ENCODE measurements at places on chromosomes 1 and 21.
A peak's percentile ranks its signal among the peaks of the same experiment; 100 is the strongest.

DNA sequence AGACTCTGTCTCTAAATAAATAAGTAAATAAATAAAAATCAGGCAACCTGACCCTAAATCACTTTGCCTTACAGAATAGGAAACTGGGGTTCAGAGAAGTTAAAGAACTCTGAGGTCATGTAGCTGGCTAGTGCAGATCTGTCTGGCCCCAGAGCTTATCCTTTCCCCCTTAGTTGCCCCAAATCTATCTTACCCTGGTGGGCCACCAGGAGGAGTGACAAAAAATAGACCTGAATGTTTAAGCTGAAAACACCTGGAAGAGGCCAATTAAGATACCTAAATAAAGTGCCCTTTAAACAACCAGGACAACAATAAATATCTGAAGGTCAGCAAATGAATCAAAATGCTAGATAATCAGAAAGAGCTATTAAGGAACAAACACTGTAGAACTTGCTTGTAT is 59.7 kb downstream of the TEX35 start:
- DNase-seq: no peak

DNA sequence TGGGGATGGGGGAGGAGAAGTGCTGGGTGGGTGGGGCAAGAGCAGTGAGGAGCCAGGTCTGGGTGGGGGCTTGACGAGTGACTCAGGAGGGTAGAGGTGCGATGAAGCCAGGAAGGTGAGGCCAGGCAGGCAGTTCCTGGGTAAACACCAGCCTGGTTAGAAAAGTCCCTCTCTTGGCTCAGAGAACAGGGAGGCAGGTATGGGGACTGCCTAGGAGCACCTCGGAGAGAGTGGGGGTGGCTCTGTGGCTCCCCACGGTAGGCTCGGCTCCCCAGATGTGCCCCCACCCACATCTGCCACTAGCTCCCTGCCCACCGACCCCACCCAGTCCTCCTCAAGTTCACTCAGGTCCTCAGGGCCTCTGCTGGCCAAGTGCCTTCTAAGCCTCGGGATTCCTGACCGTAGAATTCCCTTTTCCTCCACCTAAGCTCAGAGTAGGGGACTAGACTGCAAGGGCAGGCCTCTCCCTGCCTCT is 1.2 kb downstream of the HSPG2 start:
- DNase-seq: no peak

DNA sequence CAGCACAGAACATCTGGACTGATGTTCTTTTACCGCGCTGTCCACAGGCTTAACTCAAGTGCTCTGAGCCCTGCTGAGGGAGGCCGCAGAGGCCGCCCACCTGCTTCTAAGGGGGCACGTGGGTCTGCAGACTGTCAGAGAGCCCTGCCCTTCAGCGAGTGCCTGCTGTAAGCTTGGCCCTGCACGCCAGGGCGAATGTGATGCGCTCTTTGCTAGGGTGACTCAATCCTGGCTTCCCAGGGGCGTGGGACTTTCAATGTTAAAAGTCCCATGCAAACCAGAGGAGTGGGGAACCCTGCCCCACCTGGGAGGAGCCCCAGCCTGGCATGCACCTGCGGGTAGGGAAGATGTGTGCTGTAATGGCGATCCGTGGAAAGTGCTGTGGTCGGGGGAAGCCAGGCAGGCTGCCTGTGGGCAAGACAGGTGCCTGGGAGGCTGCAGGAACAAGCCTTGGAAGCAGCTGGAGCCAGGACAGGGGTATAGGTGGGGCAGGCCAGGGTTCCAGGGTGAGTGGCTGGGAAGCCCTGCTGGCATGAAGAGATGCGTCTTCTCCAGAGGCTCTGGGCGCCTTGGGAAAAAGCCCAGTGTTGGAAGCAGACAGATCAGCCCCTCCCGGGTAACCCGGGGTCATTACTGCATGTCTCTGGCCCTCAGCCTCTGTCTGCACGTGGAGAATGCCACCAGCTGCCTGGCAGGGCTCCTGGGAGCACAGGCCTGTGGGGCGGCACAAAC is 594 bp upstream of the PANK4 start:
- DNase-seq: peak; percentile 56

DNA sequence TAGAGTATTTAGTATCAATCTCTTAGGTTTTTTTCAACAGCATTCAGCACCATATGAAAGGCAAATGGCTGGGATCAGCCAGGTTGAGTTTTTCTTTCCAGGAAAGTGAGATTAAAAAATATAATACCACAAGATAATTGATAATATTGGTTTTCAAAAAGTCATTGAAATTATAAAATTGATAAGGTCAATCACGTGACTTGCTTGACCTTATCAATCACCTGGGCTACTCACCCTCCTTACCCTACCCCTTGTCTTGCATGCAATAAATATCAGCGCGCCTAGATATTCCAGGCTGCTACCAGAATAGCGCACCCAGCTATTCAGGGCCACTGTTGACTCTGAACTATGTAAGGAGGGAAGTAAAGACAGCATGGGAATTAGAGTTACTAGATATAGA is 31.5 kb downstream of the EBNA1BP2 start:
- no peak for DNase-seq

DNA sequence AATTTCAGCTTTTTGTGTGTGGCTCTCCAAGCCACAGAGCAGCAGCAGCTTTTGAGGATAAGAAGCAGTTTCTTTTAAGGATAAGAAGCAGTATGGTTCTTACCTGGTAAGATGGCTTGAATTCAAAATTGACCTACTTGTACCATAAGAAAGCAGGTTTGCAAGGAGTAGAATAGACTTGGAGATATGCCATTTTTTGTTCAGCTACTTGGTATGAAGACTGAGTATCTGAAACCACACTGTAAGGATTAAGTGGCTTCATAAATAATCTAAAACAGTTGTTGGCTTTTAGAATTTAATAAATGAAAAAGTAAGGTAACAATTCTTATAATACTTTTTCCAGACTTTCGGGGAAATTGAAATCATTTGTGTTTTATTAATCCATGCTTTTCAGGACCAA is 74.2 kb downstream of the ATF6 start:
- no peak for DNase-seq

GRCh38 chr1:57712846-57713245 is 289.0 kb upstream of the DAB1 start:
- DNase-seq: no peak

- no peak for DNase-seq
Measured at GRCh38 chr1:86155807-86156565, 586 bp downstream of the COL24A1 start.

GRCh38 chr1:147080671-147081394 is 91.4 kb downstream of the PRKAB2 start:
- peak; percentile 60 for DNase-seq

- no peak for DNase-seq
Measured at GRCh38 chr1:99570486-99571089, 75.3 kb upstream of the PALMD start.

GRCh38 chr1:25743164-25744139 is 56.5 kb upstream of the SELENON start:
- DNase-seq: peak; percentile 37

DNA sequence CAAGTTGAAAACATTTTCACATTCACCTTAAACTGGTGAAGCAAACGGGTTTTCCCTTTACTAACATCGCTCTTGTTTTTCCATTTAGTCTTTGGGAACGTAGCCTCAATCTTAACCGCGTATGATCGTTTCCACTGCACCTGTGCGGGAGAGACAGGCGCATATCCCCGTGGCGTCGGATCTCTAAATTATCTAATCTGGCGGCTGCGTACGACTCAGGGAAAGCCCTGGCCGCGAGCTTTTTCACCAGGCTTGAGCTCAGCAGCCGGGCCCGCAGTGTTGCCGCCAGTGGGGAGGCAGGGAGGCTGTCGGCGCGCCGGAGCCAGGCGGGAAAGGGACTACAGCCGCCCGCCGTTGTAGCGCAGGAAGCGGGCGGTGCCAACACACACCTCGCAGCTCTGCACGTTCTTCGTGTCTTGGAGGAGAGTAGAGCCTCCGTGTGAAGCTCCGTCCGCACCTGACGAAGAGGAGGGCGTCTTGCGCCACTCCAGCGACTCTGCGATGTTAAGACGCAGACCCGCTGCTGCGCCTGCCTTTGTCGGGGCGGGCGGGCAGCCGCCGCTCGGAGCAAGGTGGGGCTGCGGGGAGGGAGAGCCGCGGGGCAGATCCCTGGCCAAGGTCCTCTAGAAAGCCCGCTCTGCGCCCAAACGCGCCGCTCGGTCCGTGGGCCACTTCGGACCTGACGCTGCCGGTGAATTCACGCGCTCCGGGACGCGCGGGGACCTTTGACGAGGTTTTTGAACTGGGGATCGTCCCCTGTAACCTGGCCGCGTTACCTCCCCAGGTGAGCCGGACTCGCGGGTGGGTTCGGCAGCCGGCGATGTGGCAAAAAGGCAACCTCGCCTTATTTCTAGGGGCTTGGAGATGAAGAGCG is 18.5 kb upstream of the TBX15 start:
- DNase-seq: no peak

DNA sequence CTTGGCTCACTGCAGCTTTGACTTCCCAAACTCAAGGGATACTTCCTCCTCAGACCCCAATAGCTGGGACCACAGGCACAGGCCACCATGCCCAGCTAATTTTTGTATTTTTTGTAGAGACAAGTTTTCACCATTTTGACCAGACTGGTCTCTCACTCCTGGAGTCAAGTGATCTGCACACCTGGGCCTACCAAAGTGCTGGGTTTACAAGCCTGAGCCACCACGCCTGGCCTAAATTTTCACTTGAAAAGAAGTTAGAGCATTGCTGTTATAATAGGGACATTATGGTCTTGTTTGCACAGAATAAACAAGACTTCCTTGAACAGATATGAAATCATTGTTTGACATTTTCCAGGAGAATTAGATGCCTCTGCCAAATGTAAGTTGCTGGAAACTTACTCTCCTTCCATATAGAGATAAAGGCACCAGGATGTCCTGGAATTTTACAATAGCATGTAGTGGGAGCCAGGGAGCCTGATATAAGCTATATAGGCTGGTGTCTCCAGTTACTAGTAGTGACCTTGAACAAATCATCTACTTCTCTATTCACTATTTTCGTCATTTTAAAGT is 16.9 kb downstream of the SLC35A3 start:
- DNase-seq: no peak

Measured in C1 segment of cervical spinal cord (tissue), 14 donors.